Stimulated activated CD8-positive, alpha-beta memory T cell treated with anti-CD3 and anti-CD28 coated beads, Interleukin-15, amount 100 ng/mL, for 48 hours (primary cell): ENCODE measurements at places on chromosomes 5 and 9.

DNA sequence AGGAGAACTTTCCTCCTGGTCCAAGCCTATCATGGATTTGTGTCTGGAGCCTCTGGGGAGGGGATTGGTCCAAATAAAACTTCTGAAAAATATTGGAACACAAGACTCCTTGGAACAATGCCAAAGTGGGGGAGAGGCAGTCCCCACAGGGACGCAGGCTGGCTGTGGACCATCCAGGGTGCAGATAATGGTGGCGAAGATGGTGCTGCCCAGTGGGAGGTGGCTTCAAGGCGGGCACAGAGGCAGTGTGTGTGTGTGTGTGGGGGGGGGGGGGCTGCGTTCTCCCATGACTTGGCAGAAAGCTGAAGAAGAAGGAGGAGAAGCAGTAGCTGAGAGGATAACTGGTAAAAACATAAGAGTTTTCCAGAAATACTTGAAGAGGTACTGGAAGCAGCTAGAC lies 186.4 kb downstream of the MELK start:
- DNase-seq = no peak

DNA sequence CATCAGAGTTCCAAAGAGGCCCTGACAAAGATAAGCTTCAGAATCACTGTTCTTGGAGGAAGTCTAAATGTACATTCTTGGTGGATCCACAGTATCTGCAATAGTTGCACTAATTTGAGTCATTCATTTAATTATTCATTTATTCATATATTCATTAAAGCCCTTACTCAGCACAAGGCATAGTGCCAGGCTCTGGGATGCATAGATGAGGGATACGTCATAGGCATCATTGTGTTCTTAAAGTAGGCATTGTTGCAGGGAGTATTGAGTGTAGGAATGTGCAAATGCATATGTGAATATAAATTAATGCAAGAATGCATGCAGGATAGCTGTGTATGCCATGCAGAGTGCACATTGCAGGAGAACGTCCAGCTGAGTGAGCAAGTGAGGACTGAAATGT lies 100.7 kb downstream of the DRD1 start:
- no peak for DNase-seq

- no peak for DNase-seq
Observed at GRCh38 chr9:115071176-115071575, 46.8 kb downstream of the TNC start.

- no peak for DNase-seq
Observed at GRCh38 chr9:5392285-5392684, 45.4 kb downstream of the PLGRKT start.

- DNase-seq = no peak
Observed at GRCh38 chr5:94374336-94374735, 244.1 kb downstream of the KIAA0825 start.

DNA sequence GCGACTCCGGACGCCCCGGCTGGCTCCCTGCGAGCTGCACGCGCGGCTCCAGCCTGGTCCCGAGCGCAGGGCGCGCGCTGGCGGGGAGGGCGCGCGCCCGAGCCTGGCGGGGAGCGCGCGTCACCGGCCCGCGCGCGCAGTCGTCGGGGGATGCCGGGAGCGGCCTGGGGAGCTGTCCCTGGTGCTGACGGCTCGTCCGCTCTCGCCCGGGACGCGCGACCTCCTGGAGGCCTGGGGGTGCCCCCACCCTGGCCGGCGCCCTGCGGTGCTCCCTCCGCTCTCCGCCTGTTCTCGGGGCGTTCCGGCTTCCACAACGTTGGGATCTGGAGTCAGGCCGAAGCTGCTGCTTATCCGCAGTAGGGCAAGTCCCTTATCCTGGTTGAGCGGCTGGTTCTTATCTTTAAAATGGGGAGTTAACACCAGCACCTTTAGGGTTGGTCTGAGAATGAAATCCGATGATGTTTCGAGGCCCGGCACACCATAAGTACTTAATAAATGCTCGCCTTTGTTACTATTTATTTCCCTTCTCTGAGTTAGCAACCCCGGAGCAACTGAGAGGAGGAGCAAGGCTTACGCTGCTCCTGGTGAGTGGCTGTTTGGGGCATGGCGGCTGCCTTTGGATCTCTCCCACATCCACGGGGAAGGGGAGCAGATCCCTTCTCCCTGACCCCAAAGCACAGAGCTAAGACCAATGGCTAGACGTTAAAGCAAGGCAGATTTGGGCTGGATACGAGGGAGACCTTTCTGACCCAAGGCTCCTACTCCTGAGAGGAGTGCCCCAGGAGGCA lies at the start of gene FAM163B:
FAM163B (minus strand) TSS at position 79 of the 788 bp plus-strand sequence. CDS start 29,166 bp downstream, outside the sequence.
- no peak for DNase-seq

DNA sequence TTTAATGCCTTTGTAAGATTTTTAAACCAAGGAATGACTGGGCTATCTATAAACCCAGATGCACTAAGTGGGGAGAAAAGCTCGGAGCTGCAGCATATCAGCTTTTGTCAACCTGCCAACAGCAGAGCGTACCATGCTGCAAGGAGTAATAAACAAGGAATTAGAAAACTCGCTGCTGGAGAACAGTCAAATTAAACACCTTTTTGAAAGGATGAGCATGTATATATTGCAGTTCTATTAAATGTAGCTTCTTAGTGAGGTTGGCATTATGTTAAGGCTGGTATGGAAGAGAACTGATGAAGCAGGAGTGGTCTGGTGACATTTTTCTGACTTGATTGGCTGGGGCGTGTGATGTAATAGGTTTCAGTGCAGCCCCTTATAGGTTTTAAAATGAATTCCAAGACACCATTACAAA lies 74.7 kb downstream of the PIK3R1 start:
- no peak for DNase-seq

- no peak for DNase-seq
Observed at GRCh38 chr9:69429281-69429680, 104.3 kb downstream of the ENTREP1 start.

DNA sequence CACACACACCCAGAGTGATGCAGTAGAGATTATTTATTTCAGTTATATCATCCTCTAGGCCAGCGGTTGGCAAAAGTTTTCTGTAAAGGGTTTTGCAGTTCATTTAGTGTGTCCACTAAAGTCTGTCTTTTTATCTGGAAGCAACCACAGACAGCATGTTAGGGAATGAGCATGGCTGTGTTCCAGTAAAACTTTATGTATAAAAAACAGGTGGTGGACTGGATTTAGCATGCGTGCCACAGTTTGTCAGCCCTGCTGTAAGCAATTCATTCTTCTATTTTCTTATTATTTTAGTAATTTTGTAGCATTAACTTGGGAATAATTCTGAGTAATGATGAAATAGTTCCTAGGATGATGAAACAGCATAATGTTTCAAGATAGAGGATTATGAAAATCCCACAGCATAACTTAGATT lies 51.7 kb downstream of the CCNH start:
- no peak for DNase-seq

DNA sequence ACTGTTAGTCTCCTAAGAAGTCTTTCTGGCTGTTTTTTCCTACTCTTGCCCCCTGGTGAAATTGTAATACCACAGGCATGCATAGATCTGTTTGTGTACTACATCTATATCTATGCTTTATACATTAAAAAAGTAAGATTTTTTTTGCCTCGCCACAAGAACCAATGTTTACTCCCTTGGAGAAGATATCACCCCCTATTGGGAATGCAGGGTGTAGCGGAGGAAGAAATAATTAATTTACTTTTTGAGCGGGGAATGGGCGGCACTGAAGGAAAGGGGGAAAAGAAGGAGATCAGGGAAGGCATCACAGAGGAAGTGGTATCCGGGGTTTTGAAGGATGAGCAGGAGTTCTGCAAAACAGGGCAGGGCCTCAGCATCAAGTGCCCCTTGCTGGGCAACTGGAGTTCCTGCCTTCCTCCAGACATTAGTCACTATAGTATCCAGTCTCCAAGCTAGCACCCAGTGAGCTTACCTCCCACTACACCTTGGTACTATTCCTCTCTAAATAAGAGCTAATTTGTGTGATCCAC lies 134.9 kb downstream of the GABBR2 start:
- DNase-seq = no peak

DNA sequence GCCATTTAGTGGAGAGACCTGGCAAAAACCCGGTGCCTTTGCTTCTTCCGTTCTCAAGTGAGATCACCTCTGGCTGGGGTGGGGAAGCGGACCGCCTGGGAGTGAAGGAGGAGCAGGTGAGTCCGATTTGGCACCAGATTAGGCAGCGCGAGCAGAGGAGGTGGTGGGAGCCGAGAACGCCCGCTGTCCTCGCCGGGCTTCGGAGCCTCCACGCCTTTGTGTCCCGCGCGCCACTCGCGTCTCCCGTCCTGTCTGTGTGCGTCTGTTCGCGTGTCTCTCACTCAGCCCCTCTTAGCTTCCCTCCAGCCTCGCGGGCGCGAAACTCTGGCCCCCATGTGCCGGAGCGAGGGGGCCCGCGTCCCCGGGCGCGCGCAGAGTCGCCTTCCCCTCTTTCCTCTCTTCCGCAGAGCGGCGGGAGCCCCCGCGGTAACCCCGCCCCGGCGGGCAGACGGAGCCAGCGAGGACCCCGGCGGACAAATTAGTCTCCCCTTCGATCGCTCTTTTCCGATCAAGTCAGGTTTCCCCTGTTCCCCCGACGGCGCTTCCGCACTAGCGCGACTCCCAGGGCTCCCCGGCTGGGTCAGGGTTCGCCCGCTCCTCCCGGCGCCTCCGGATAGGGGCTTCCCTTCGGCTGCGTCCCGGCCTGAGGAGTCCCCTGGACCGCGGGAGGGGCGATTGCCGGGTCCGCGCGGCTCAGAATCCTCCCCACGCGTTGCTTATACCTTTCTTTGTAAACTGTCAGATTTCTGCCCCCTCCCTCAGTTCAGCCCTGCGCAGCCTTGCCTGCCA lies 7.1 kb downstream of the POU4F3 start:
- DNase-seq = no peak

DNA sequence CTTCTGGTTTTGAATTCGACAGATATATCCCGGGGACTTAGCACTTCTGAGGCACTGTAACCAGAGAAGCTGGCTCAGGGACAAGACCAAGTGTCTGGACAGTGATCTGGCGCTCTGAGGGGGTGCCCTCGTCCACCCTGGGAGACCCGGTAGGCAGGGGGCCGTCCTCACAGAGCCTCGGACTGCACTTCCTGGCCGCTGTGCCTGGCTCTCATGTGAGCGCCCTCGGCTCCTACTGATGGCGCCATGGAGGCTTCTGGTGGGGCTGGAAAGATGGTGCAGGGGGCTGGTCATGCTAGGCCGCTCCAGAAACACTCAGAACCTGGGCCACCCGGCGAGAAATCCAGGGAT lies 18.8 kb upstream of the SLC6A3 start:
- DNase-seq = no peak

GRCh38 chr9:125374443-125375309 lies 113.0 kb downstream of the GAPVD1 start:
- DNase-seq = peak; percentile 50

DNA sequence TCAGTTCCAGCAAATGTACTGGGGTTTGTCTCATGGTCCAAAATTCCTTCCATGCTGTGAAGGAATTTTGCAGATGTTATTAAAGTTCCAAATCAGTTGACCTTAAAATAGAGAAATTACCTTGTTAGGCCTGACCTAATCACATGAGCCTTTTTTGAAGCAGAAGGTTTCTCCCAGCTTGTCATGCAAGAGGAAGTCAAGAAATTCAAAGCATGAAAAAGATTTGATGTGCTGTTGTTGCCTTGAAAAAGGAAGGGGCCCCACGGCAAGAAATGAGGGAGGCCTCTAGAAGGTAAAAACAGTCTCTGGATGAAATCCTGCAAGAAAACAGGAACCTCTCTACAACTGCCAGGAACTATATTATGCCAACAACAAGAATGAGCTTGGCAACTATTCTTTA lies 24.2 kb upstream of the HAPLN1 start:
- no peak for DNase-seq

DNA sequence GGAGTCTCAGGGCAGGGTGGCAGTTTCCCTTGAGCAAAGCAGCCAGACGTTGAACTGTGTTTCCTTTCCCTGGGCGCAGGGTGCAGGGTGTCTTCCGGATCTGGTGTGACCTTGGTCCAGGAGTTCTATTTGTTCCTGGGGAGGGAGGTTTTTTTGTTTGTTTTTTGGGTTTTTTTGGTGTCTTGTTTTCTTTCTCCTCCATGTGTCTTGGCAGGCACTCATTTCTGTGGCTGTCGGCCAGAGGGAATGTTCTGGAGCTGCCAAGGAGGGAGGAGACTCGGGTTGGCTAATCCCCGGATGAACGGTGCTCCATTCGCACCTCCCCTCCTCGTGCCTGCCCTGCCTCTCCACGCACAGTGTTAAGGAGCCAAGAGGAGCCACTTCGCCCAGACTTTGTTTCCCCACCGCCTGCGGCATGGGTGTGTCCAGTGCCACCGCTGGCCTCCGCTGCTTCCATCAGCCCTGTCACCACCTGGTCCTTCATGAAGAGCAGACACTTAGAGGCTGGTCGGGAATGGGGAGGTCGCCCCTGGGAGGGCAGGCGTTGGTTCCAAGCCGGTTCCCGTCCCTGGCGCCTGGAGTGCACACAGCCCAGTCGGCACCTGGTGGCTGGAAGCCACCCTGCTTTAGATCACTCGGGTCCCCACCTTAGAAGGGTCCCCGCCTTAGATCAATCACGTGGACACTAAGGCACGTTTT lies 3.5 kb upstream of the PHYHD1 start:
- no peak for DNase-seq

- no peak for DNase-seq
Observed at GRCh38 chr5:50292735-50293394, 148.2 kb downstream of the EMB start.

GRCh38 chr9:121267689-121268597 lies at the start of gene GSN:
Gene GSN, plus strand, starts transcription at chr9:121268162. Its CDS starts 33,810 bp downstream, at chr9:121301972.
- peak; percentile 20 for DNase-seq

DNA sequence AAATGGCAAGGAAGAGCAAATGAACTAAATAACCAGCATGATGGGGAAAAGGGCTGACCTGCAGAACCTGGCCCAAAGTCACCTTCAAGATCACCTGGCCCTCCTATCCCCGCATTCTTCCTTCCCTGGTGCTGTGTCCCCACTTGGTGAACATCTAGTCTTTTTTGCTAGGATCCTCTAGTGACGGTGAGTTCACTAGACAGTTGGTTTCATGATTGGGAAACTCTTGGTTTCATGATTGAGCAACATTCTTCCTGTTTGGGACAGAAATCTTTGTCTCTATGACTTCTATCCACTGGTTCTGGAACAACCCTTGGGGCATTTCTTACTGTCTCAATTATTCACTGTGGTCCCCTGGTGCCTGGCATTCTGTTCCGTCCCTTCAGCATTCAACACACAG lies 50.2 kb upstream of the DAB2IP start:
- no peak for DNase-seq

DNA sequence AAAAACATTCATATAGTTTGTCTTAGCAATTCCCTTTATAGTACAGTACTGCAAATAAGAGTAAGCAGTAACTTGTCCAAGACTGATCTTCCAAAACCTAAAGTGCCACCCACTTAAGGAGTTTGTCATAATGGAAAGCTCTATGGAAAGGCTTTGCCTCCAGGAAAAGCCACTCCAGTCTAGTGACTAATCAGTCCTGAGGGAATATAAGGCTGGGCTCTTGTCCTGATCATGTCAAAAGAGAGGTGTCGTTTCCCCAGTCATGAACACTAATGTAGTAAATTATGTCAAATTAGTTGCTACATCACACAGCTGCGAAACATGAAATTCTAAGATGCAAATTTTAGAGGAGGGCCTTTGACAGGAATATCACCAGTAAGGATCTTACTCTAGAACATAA lies 271.6 kb downstream of the GABRB2 start:
- DNase-seq = no peak

GRCh38 chr9:108812396-108813025 lies 43.3 kb downstream of the ACTL7B start:
- DNase-seq = no peak
